Activated naive CD8-positive, alpha-beta T cell treated with anti-CD3 and anti-CD28 coated beads, Interleukin-2, amount 50 U/mL, for 16 hours (primary cell): ENCODE measurements at places on chromosomes 7 and 10.

DNA sequence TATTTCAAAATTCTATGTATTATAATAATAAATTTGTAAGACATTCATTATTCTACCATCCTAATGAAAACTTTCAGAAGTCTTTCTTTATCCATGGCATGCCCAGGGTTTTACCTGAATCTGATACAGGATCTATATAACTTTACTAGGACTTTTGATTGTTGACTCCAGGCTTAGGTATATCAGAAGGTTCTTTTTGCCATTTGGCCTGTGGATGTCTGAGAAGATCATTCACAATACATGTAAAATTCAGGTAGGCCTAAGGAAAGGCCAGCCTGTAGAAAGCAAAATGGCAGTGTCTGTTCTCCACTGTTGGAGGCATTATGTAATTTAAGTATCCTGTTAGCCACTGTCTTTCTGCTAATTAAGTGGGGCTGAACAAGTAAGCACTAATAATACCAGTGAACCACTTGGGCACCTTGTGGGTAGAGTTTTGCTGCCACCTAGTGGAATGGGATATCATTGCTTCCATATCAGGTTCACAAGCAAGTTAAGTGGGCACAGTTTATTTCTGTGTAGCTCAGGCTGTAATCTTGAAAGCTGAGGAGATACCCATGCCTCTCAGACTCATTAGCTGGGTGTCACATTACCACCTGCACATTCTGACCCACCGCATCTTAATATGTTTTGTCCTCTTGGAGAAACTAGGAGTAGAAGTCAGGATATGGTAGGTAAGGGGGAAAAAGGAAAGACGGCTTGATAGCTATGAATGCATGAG, 105.5 kb downstream of the SEPTIN7 start:
- peak; percentile 36 for DNase-seq

DNA sequence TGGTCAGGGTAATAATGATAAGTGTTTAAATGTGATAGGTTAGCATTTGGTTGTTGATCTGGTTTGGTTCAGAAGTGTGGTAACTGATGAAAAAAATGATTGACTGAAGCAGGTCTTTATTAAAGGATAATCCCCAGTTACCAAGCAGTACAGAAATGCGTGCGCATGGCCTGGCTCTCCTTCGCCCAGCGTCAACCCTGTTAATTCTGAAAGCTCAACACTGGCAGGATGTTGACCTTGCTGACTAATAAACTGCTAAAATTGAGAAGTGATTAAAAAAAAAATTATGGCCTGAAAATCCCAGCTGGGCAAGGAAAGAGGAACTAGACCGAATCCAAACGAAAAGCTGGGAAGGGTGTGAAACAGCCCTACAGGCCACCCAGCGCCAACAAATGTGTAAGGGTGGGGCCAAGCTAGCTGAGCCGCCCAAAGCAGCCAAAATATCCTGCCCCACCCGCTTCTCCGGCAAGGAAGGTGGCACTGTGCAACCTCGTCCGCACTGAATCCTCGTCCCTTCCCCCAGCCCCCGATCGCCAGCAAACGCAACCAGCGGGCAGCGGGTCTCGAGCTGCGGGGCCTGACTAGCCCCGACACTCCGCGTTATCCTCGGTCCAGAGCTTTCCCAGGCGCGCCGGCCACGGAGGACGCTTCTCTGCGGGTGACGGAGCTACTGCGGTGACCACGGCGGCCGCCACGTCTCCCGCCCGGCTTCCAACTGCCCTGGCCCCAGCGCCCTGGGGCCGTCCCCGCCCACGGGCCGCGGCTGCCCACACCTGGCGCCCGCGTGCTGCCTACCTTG, 561 bp downstream of the SHTN1 start:
- no peak for DNase-seq

DNA sequence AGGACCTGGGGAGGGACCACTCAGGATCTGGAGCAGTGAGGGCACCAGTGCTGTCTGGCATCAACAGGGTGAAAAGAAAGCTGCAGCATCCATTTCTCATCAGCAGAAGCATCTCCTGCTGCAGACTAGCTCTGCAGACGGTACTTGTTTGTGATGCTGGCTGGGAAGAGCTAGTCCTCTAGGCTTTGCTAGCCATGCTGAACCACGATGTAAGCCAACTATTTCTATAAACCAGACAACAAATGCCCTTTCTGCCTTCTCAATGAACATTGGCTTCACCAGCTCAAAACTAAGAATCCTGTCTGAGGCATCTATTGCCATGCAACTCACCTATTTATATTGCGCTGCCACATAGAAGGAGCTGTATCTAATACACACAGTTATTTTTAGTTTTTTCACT, 65.6 kb downstream of the CTTNBP2 start:
- no peak for DNase-seq

- DNase-seq: no peak
Measured at GRCh38 chr10:91088300-91089140, 131.9 kb upstream of the PCGF5 start.

GRCh38 chr7:66206119-66206933, 1.2 kb downstream of the TPST1 start:
- DNase-seq: no peak

DNA sequence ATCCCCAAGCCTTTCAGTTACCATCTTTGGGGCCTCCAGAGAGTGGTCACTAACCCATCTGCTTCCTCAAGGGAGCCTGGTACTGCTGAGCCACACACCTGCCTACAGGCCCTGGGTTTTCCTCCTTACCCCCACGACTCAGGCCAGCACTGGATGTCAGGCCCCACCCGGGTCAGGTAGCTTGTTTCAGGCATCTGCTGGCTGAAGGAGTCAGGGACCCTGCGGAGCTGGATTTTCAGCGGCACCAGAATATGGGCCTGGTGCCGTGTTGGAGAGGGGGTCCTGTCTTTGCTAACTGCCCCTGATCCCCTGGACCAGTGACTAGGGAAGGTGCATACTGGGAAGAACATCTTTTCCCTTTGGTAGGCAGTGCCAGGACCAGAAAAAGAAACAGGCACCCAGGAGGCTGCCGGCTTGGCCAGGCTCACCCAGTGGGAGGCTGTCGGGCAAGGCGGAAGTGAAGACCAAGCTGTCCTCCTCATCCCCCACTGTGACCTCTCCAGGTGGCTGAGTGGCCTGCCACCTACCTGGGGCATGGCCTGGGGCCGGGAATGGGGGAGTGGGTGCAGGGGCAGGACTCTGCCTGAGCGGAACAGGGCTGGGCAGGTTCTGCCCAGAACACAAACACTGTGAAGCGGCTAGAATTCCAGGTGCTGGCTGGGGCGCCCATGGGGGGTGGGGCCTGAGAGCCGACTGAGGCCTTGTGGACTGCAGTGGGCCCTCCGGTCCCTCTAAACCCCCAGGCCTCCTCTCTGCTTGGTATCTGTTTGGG, 12.4 kb upstream of the SAMD8 start:
- no peak for DNase-seq

- no peak for DNase-seq
Measured at GRCh38 chr7:55185941-55186609, 167.3 kb downstream of the EGFR start.

DNA sequence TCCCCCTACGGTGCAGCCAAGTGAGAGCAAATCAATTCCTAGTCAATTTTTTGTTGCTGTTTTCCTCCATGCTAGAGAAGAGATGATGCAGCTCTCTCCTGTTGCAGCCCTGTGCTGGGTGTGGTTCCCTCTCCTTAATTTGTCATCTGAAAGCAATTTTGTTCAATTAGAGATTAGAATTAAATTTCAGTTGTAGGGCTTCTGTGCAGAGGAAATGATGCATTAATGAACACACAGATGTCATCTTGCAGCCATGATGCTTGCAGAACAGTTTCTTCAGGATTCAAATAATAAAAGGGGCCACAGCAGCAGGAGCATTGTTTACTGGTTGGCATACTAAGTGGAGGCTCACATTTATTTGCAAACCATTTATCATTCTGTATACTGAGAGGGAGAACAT, 266.0 kb downstream of the AUTS2 start:
- no peak for DNase-seq

DNA sequence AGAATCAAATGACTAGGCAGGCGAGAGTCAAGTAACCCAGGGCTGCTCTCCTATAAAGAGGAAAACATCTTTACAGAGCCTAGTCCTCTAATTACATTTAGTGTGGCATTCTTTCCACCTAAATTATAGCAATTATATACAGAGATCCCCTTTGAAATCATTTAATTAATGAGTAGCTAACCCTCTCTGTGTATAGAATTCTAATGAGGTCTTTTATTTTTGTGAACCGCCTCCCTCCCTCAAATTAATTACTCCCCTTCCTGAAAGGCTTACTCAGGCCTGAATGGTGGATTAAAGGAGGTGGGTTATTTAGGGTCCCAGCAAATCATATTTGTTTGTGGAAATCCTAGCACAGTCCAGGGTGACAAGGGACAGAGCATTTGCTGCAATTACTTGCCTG, 551.8 kb downstream of the SORCS3 start:
- DNase-seq: no peak

GRCh38 chr7:157459966-157460365, 123.2 kb downstream of the DNAJB6 start:
- DNase-seq: no peak

DNA sequence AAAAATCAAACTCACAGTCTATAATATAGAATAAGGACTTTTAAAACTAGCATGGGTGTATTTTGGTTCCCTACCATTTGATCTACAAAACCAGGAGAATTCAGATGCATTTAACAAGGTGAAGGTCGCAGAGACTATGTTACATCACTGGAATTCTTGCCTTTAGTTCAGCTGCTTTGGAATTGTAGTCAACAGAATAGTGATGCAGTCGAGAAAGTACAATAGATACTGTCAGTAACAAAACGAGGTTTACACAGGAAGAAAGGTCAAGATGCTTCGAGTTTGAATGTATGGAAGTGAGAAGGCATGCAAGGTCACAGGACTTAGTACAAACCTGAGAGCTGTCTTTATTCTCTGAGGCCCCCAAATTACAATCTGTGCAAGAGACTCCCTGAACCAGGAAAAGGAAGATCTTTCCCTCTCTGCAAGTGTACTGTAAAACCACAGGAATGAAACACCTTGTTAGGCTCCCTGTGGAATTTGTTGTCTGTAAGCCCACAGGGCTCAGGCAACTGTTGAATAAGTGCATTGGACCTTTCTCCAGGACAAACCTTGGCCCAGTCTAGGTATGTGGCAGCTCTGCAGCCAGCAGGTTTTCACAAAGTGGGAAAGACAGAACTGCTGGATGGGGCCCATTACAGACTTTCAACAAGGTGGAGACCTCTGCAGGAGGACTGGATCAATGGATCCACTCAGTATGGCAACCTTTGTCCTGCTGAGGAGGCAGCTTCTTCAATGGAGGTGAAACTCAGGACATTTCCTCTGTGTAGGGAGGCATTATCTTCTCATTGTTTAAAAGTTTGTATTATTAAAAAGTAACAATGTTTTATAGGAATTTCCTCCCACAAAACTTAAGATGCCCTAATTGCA, 101.1 kb upstream of the GSDME start:
- no peak for DNase-seq

DNA sequence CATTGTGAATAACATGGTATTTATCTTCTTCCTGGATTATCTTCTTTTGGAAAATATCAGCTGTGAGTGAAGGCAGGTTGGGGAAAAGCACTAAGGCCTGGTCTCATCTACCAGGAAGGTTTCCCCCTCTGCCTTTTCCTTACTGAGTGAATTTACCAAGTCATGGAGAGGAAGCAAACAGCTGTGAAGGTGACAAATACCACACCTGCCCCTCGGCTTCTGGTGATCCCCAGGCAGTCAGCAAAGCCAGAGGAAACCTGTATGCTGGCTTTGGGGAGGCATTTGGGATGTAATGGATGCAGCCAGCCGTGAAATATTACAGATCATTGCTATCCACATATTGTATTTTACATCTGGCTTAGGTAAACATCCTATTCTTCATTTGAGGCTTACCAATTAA, 24.2 kb downstream of the POM121L12 start:
- DNase-seq: no peak

GRCh38 chr10:102468683-102469082, 17.3 kb upstream of the C10orf95 start:
- DNase-seq: no peak

DNA sequence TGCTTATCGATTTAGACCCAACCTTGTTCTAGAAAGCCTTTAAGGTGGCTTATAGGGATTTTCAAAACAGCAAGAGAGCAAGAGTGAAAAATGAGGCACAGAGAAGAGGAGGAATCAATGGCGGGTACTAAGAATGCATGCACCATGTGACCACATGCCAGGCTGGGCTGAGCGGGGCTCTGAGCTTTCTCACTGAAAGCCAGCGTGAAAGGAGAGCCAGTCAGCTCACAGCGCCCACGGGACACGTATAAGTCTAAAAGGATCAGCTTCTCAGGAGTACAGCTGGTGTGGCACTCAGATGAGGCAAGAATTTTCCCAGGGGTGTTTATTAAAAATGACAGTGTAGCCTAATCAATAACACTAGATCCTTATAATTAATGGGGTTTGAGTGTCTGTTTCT, 114.3 kb downstream of the SLIT1 start:
- no peak for DNase-seq
